Caki2 (cell line): ENCODE measurements at places on chromosomes 13 and 19. TPM values are rescaled to one million over a fixed set of nuclear protein-coding genes. Genes with fewer than 3 reads are reported as not detected.

Gene CPB2
- total RNA-seq, result not detected in 2 replicates

Gene RAVER1
- total RNA-seq, result 9.2 and 10.6 TPM in 2 replicates

Gene GPC5
- total RNA-seq, result not detected in 2 replicates

Gene TTYH1
- total RNA-seq, result not detected in 2 replicates
